ENCODE measurements at places on chromosomes 16 and 17.
A peak's percentile ranks its signal among the peaks of the same experiment; 100 is the strongest.

DNA sequence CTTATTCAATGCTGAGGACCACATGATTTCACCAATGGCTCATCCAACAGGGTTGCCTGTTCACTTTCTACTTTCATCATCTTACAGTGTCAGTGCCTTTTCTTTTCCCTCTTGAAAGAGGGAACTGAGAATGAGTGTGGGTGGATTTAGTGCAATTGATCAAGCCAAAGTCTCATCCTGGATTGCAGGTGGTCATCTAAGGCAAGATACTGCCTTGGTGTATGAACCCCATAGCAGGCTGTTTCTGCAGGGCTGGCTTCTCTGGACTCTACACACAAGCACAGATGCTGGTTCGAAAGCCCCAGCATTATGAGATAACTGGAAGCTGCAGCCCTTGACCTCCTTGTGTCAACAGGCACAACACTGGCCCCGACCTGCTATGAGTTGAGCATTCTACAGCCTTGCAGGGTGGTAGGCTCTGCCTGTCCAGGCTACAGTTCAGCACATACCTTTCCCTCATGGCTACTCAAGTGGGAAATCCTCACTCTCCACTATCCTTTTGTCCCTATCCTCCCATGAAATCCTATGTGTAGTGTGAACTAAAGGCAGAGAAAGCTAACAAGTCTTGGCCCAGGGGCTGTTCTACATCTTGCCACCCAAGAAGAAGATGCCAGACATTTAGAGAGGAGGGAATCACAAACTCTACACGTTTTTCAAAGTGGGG, 358.7 kb downstream of the SLC39A11 start:
- no peak for DNase-seq

GRCh38 chr16:51898872-51899271, 648.1 kb downstream of the TOX3 start:
- DNase-seq, result no peak

DNA sequence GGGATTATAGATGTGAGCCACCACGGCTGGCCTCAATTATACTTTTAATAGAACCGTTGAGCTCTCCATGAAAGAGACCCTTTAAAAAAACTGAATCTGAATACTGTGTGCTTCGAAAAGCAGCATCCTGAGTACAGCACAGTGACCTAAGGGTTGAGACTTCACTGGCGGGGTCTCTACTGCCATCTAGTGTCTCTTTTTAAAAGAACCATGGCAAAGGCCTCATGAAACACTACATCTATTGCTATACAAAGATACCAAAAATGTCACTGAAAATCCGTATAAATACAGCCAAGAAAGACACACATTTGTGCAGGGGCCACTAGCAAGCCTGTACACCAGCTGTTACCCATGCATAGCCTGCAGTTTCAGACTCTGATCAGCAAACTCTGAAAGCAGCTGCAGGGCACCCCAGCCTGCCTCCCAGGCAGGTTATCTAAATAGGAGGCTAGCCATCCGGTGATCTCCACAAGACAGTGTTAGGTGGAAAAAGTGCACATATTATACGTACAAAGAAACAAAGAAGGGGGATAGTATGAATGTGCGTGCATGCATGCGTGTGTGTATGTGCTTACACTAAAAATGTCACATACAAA, 35.3 kb downstream of the NPLOC4 start:
- DNase-seq, result peak; percentile 14

GRCh38 chr17:39074676-39075075, 76.8 kb downstream of the PLXDC1 start:
- DNase-seq, result no peak

DNA sequence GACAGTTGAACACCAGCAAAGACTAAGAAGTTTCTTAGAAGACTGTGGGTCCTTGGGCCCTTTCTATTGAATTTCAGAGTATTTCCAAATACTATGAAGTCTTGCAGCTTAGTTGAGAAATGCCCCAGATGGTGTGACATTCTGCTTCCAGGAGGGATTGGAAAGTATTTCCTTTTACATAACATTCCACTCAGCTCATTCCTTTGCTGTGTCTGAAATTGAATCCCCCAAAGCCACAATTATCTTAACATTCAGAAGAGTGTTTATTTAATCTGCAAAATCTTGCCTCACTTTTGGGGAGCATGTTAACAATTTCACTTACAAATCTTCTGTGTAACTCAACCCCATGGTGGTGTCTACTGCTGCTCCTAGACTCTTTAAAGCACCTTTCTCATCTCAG, 307.7 kb downstream of the WWOX start:
- no peak for DNase-seq
